ENCODE measurements at places on chromosomes 6 and 20.

DNA sequence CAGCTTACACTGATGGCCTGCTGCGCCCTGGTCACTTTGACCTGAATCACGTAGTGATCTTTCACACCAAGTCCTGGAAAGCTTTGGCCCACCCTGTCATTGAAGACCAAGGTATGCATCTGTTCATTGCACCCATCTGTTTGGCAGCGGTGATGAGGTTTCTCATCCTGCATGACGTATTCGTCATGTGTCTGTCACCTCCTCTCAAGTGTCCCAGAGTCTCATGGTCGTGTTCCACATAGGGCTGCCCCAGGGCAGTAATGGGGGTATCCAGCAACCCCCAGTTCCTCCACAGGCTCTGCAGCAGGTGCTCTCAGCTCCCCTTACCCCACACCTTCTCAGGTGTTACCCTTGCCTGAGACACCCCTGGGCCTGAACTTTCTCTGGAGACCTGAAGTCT lies 104.1 kb downstream of the SYNDIG1 start:
- no peak for DNase-seq

GRCh38 chr6:166724576-166724975 lies 97.5 kb upstream of the RPS6KA2 start:
- no peak for DNase-seq

- DNase-seq = no peak
Measured at GRCh38 chr6:169189686-169190085, 64.0 kb downstream of the THBS2 start.

- DNase-seq = no peak
Measured at GRCh38 chr6:84379142-84379541, 151.7 kb upstream of the CEP162 start.

GRCh38 chr6:106882138-106882537 lies 92.4 kb downstream of the CD24 start:
- no peak for DNase-seq

DNA sequence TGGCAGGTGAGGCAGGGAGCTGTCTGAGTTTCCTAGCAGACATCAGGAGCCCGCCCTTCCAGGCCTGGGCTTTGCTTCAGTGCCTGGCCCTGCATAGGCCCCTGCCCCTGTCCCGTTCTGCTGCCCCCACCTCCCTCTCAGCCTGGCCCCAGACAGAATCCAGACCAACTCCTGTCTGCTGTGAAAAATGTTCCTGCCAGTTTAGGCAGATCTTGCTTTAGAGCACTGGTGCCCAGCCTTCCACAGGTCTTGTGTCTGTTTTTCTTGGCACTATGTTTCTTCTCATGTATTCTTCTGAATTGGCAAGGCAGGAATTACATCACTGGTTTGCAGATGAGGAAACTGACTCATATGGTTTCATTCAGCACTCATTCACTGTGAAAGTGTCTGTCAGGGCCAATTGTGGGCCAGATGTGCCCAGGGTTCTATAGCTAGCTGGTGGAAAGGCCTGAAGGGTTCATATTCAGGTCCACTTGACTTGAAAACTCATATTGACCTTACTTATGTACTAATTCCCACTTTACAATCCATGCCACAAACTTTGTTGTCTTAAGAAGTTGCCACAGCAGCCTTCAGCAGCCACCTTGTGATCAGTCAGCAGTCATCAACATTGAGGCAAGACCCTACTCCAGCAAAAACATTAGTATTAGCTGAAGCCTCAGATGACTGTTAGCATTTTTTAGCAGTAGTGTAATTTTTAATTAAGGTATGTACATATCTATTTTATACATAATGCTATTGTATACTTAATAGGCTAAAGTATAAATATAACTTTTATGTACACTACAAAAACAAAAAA lies 40.5 kb downstream of the HLA-F start:
- no peak for DNase-seq

GRCh38 chr6:10343320-10343719 lies 71.6 kb downstream of the TFAP2A start:
- no peak for DNase-seq

GRCh38 chr20:46458866-46459750 lies 52.7 kb upstream of the ELMO2 start:
- no peak for DNase-seq

DNA sequence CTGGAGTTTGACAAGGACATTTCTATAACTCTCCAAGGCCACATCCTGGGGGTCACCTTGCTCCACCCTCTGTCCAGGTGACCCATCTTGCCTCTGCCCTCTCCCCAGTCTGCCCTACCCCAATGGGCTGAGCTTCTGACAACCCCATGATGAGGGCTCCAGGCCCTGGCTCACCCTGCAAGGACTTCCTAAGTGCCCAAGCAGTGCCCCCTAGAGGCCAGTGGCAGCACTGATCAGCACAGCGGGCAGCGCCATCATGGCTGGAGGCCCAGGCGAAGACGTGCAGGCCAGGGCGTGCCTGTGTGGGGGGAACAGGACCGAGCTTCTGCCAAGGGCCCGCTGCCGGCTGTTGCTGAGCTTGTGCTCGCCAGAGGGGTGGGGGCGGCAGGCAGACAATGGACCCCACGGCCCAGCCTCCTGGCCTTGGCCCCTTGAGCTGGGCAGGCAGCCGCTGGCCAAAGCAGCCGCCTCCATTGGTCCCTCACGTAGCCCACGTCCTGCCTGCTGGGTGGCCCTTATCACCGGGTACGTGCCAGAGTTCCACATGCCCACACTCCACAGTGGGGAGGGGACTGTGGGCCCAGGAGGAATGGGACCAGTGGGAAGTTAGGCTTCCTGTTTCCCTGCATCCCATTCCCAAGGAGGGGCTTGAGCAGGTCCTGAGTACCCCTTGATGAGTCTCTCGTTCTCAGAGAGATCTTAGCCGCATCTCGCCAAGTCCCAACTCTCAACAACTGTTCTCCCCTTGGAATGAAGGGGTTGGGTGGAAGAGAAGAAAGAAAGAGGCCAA lies 64.3 kb downstream of the MRPL14 start:
- no peak for DNase-seq
